ENCODE measurements at places on chromosomes 1 and 21.

DNA sequence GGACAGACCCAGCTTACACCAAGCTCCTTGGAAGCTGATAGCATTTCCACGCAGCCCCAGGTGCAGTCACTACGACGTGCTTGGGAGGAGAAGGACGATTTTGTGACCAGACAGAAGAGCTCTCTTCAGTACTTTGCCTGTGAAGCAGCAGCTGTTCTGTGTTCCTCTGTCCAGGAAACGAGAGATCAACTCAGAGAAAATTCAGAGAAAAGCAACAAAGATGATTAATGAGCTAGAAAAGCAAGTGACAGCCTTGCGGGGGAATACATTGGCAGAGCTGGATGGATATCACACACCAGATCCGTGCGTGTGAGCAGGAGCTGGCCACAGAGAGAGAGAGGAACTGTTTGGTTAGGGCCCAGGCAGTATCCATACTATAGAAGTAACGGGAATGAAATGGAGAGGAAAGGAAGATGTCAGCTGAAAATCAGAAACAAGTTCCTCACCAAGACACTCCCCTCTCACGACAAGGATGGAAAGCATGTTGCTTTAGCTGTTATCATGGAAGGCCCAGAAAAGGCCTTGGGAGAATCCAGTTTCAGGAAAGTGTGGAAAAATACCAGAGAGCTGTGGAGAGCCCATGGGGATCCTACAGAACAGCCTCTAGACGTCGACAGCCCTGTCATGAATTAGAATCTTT, 106.2 kb downstream of the TOMM20 start:
- no peak for DNase-seq

DNA sequence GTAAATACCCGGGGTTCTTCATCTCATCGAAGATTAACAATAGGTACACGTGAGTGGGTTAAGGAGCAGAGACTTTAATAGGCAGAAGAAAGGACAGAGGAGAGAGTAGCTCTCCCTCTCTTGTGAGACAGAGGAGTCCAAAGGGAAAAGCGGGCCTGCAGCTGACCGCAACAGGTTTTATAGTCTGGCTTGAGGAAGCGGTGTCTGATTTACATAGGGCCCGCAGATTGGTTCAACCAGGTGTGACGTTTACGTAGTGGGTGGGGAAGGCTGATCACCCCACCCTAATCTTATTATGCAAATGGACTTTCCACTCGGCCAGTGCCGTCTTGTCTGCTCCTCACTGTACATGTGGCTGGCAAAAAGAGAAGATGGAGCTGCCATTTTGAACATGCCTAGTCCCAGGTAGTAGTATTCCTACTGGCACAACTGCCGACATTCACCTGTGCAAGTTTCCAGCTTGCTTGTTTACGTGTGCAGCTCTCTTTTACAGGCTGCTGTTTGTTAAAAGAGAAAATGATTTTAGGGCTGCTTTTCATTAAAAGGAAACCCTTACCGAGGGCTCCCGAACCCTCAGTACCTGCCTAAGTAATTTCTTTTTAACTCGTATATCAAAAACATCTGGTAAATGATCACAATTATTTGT, 10.6 kb downstream of the CDC14A start:
- DNase-seq, result peak; percentile 94

DNA sequence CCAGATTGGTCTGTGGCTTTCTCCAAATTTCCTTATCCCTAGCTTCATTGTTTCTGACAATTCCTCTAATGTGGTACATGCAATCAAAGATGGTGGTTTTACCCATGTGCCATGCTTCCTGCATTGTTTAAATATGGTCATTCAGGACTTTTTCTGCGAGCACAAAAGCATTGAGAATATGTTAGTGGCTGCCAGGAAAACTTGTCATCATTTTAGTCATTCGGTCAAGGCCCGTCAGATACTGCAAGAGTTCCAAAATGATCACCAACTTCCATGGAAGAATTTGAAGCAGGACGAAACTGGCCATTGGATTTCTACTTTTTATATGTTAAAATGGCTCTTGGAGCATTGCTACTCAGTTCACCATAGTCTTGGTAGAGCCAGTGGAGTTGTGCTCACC, 3.7 kb downstream of the ZBED6 start:
- no peak for DNase-seq

DNA sequence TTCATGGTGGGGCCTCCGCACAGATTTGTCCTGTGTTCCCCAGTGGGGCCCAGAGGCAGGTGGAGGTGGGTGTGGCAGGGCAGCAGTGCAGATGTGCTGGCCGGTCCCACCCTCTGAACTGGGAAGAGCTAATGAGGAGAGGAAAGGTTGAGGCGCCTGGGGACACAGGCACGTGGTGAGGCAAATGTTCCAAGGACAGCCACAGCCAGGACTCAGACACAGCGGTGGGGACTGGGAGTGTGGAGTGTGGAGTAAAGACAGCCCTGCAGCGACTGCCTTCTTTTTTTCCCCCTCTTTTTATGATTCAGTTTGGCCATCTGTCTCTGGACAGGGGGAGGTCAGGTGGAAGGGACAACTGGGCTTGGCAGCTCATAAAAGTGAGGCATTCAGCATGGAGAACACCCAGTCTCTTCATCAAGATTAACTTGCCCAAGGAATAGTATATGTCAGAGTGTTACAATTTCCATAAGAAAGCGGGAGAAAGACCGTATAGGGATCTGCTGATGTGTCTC, 104.2 kb upstream of the GCLM start:
- no peak for DNase-seq

- no peak for DNase-seq
Observed at GRCh38 chr1:150931773-150932172, 5.6 kb downstream of the SETDB1 start.

DNA sequence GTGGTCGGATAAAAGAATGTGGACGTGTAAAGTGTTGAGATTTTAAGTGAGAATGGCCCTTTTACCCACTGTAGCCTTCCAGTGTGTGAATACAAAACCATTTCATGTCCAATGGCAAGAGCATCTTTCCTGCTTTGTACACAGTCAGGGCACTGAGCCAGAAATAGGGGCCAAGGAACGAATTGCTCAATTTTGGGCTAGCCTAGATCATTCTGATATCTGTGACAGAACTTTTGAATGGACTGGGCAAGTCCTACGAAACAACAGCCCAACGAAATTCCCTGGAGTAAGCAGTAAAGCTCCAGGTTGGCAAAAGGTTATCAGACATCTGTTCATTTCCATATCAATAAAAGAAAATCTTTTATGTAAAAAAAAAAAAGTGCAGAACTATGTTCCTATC, 5.5 kb downstream of the KIF26B start:
- no peak for DNase-seq

DNA sequence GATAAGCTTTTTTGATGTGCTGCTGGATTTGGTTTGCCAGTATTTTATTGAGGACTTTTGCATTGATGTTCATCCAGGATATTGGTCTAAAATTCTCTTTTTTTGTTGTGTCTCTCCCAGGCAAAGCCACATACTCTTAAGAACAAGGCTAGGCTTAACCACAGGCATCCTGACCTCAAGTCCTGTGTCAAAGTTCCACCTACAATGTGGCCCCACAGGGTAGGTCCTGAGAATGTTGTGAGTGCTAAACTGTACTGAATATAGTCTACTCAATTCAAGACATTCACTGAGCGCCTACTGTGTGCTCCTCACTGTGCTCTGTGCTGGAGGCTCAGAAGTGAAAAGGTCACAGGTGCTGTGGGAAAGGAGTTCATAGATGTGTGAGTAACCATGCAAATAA, 20.6 kb downstream of the DDAH1 start:
- no peak for DNase-seq
